ENCODE measurements at places on chromosomes 5 and 9.

GRCh38 chr9:127867356-127868277 is 9.9 kb downstream of the AK1 start:
- no peak for DNase-seq

GRCh38 chr5:36029914-36030313 is 36.8 kb downstream of the UGT3A2 start:
- DNase-seq = no peak

DNA sequence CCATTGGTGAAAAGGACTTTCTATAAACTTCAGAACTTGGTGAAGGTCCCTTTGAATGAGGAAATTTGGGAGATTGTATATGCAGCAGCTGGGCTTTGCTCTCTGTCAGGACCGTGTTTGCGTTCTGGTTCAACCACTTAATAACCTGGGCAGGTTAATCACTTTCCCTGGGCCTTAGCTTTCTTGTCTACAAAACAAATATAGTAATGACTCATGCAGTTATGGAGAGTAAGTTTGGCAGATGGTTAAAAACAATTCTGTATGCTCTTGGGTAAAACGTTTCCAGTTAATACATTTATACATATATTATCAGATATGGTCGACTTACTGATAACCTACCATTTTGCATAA is 197.0 kb downstream of the ARHGEF28 start:
- DNase-seq = no peak

- DNase-seq = peak; percentile 55
Measured at GRCh38 chr5:99032234-99033013, 103.6 kb upstream of the CHD1 start.

- no peak for DNase-seq
Measured at GRCh38 chr5:89276566-89277305, 393.8 kb upstream of the MEF2C start.

GRCh38 chr9:91532325-91532724 is 108.7 kb upstream of the NFIL3 start:
- no peak for DNase-seq

GRCh38 chr5:30921388-30921787 is 272.1 kb upstream of the CDH6 start:
- DNase-seq = no peak

- DNase-seq = peak; percentile 39
Measured at GRCh38 chr5:180194410-180195345, 14.3 kb downstream of the RASGEF1C start.

GRCh38 chr9:69044240-69045219 is 9.0 kb downstream of the FXN start:
- DNase-seq = no peak

- no peak for DNase-seq
Measured at GRCh38 chr9:74556685-74557084, 59.5 kb downstream of the RORB start.

Measured in ecto neural progenitor cell (in vitro differentiated cells).